ENCODE measurements at places on chromosomes 13 and 19.

- DNase-seq: no peak
Measured at GRCh38 chr13:43805681-43806128, 18.9 kb upstream of the ENOX1 start.

DNA sequence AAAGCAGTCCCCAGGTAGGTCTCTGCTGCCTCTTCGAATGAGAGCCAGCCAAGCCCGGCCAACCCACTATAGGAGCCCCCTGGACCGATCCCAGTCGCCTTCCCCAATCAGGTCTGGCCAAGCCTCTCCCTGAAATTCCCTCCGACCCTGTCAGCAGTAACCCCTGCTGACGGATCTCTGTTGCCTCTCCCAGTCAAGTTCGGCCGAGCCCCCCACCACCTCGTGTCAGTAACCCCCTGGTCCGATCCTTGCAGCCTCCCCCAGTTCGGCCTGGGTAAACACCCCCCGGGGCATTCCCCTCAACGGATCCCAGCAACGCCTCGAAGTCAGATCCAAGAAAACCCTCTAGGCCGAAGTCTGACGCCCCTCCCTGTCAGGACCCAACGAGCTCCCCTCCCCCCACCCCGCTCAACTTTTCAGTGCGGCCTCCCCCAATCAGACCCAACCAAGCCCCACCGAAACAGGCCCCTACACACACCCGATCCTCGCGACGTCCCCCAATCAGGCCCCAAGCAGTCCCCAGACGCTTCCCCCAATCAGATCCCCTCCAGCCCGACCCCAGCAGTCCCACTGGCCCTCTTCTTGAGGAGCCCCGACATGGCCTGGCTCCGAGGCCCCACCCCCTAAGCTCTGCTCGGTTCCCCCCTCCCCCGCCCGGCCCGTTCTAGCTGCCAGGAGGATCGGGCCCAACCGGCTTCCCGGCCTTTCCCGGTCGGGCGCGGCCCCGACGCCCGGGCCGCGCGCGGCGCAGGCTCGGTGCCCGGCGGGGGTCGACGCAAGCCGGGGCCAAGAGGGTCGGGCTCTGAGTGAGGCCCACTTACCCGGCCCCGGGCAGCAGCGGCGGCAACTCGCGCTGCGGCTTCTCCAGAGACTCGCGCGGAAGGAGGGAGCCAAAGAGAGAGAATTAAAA is 1.8 kb downstream of the TNPO2 start:
- no peak for DNase-seq

DNA sequence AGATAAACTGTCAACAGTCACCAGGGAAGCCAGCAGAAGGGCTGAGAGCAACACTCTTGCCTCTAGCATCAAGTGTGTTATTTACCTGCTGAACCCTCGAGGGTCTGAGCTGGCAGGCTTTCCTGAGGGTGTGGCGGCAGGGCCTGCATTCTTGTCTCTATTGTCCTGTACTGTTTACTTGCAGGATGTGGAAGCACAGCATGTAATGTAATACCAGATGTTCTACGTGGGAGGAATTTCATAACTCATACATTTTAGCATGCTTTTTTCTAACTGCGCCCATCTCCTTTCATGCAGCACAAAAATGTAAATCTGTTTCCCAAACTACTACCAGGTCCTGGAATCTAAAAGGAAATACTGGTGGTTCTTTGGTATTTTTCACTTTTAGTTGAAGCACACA is 153.1 kb downstream of the RGCC start:
- no peak for DNase-seq

GRCh38 chr19:4990306-4990705 is 21.4 kb downstream of the KDM4B start:
- no peak for DNase-seq

- no peak for DNase-seq
Measured at GRCh38 chr13:73922493-73923393, 211.5 kb downstream of the KLF12 start.

GRCh38 chr13:95352486-95352885 is 51.2 kb upstream of the ABCC4 start:
- no peak for DNase-seq

GRCh38 chr19:5148794-5149190 is 179.9 kb downstream of the KDM4B start:
- DNase-seq: no peak

DNA sequence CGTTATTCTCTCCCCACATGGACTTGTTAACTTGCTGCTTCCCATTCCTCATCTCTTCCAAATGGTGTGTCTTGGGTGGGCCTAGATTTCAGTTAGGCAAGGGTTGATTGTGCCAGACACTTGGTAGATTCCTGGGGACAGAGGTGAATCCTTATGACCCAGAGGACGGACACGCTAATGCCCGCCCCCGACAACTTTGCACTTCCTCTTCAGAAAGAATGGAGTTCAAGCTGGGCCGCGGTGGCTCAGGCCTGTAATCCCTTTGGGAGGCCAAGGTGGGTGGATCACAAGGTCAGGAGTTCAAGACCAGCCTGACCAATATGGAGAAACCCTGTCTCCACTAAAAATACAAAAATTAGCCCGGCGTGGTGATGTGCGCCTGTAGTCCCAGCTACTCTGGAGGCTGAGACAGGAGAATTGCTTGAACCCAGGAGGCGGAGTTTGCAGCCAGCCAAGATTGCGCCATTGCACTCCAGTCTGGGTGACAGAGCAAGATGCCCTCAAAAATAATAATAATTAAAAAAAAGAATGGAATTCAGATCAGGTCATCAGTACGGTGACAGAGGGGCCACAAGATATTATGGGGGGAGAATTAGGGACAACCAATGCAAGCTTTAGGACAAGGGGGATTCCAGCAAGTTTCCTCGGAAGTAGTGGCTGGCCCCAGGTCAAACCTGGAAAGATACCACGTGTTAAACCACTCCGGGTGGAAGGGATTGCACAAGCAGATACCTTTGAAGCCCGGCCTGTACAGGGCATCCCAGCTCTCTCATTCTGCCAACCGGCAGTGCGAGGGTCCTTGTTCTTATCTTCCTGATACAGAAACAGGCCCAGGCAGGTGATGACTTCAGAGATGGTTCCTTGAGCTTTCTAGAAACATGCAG is 2.7 kb downstream of the MYO9B start:
- DNase-seq: no peak

DNA sequence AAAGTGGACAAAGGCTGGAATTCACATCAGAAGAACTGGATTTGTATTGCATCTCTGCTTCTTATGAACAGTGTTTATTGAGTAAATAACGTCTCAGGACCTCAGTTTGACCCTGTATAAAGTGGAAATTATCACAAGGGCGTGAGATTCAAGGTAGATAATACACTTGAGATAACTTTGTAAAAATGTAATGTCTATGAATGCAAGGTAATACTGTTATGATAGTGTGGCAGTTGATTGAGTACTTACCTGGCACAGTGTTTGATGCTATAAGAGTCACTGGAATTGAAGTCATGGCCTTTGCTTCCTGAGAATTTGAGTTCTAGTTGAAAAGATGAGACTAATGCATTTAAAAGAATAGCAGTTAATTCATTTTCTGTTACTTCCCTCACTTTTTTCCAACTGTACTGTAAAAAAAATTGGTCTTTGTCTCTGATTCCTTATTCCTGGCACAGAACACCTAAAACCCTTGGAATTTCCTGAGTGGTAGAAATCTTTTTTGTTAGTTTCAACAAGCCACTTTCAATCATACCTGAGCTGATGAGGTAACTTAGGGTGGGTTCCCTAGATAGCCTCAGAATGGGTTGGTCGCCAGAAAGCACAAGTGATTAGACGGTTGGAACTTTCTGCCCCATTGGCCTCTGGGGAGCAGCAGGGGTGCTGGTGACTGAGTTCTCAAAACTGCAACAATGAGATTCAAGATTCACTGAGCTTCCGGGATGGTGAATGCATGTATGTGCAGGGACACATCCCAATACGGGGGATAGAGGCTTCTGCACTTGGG is 6.4 kb upstream of the XPO4 start:
- DNase-seq: no peak

GRCh38 chr19:53982001-53982451 is 9.4 kb upstream of the CACNG6 start:
- no peak for DNase-seq

DNA sequence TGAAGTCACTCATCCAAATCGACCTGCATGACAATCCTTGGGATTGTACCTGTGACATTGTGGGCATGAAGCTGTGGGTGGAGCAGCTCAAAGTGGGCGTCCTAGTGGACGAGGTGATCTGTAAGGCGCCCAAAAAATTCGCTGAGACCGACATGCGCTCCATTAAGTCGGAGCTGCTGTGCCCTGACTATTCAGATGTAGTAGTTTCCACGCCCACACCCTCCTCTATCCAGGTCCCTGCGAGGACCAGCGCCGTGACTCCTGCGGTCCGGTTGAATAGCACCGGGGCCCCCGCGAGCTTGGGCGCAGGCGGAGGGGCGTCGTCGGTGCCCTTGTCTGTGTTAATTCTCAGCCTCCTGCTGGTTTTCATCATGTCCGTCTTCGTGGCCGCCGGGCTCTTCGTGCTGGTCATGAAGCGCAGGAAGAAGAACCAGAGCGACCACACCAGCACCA is 5.9 kb downstream of the SLITRK5 start:
- DNase-seq: no peak

GRCh38 chr13:51687947-51688714 is 103.9 kb downstream of the WDFY2 start:
- DNase-seq: no peak

- DNase-seq: no peak
Measured at GRCh38 chr19:55681131-55682092, 6.4 kb downstream of the EPN1 start.

- DNase-seq: no peak
Measured at GRCh38 chr19:47663911-47664771, 49.1 kb upstream of the EHD2 start.

- no peak for DNase-seq
Measured at GRCh38 chr19:4361152-4362046, 18.0 kb downstream of the MPND start.

DNA sequence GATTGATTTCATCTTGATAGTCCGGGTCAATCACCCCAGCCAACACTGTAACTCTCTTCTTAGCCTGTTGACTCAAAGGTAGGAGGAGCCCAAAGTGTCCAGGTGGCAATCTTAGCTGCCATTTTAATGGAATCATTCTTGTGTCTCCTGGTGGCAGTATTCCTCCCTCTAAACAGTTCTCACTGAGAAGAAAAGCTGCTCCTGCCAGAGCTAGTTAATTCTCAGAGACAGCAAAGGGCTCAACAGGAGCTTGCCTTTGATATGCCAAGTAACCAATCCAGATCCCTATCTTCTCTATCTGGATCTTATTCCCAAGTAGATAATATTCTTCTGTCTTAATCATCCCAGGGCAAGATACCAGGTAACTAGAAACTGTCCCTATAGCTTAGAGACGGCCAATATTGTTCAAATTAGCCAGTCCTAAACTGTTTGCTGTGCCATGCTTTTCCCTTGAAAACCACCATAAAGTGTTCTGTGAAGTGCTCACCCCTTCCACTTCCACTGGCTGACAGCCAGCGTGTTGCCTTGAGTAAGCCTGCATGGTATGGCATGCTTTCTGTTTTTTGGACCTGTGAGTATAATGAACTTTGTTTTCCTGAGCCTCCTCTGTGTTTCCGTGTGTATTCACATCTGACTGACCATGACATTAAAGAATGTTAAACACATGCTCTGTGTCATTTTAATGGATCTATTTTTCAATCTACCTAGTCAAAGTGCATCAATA is 463.7 kb upstream of the SLITRK5 start:
- DNase-seq: no peak

- DNase-seq: no peak
Measured at GRCh38 chr13:39601636-39602035, 1.4 kb downstream of the LHFPL6 start.

- DNase-seq: no peak
Measured at GRCh38 chr13:89846926-89847585, 1500.4 kb upstream of the MIR17HG start.

GRCh38 chr19:14305706-14306105 is 75.5 kb upstream of the ADGRE5 start:
- no peak for DNase-seq

DNA sequence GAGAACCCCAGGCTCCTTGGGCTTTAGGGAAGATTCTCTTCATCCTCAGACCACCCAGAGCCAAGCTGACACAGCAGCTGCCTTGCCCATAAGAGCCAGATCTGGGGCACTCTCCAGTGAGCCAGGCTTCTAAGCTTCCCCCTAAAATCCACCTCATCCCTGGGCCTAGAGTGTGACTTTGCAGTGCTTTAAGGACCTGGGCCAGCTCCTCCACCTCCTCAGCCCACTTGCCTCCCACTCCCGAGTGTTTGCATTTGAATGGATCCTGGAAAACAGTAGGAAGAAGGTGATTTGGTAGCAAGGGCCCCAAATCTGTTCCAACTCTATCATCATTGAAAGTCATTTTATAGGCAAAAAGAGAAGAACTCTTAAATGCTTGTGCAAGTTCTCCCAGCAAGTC is 108.7 kb upstream of the UBL3 start:
- no peak for DNase-seq

DNA sequence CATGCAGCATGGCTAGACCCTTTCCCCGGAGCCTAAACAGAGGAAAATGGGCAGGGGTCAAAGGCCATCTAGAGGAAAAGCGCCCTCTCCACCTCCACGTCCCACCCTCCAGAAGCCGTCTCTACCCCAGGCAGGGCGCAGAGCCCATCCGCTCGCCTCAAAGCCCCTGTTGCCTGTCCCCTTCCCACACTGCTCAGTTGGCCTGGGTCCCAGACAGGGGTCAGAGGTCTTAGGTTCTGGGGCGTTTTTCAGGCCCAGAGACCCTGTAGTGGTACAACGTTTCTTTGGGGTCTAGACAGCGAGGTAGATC is 285 bp downstream of the TMEM143 start:
- no peak for DNase-seq

GRCh38 chr19:45361608-45362007 is 8.8 kb downstream of the ERCC2 start:
- DNase-seq: no peak

DNA sequence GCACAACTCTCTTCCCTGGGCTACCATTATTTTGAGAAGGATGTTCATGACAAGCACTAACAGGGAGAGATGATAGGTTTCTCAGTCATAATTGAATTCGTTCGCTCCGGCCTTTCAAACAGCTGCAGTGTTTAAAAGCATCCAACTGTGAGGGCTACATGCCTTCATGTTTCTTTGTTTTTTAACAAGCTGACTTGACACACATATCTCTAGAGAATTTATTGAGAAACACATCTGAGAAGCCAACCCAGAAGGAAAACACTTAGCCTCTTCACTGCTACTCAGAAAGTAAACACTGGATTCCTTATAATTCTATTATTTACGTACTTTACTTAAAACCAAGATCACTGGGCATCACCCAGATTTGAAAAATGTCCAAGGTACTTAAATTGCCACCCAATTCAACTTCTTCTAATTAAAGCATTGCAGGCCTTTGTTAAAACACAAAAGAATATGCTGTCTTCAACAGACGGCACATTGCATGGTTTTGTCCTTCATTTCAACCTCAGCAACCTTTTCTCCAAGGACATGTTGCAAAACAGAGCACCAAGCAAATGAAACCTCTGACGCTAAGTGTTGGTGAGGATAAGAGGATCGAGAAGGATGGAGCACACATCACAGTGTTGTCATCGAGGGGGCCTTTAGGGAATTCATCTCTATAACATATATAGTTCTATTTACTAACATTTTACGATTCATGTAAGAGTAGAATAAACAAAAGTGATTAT is 75.8 kb downstream of the TBC1D4 start:
- DNase-seq: no peak

GRCh38 chr19:53823380-53824120 is 564 bp downstream of the NLRP12 start:
- DNase-seq: no peak

Data from stimulated activated CD8-positive, alpha-beta memory T cell treated with anti-CD3 and anti-CD28 coated beads, Interleukin-15, amount 100 ng/mL, for 4 hours (primary cell).